ENCODE measurements at places on chromosomes 3 and 15.

GRCh38 chr3:124248471-124249028 is 256.6 kb upstream of the ROPN1 start:
- no peak for DNase-seq

DNA sequence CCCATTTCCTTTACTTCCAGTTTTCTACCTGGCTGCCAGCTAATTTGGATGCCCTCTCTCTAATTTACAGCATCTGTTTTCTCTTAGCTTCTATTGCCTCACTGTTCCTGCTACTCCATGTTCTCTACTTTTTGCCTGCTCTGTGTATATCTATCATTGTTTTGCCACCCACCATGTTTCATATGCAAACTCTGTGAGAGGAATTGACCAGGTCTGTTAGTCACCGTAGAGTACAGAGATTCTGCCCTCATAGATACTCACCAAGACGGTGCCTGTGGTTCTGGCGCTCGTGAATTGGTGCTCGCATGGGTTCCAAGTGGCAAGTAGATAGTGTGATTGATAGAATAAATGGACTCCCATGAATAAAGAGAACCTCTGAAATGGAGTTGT is 288.8 kb downstream of the CNTN6 start:
- no peak for DNase-seq

DNA sequence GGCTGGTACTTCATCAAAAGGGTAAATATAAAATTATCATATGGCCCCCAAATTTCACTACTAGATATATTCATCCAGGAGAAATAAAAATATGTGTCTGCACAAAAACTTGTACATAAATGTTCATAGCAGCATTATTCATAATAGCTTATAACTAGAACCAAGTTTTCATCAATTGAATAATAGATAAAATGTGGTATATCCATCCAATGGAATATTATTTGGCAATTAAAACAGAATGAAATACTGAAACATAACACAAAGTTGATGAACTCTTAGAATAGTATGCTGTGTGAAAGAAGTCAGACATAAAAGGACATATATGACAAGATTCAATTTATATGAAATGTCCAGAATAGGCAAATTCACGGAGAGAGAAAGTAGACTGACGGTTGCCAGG is 389.3 kb upstream of the ADAMTS9 start:
- no peak for DNase-seq

GRCh38 chr3:111675846-111676210 is 80.7 kb upstream of the ZBED2 start:
- DNase-seq, result no peak

DNA sequence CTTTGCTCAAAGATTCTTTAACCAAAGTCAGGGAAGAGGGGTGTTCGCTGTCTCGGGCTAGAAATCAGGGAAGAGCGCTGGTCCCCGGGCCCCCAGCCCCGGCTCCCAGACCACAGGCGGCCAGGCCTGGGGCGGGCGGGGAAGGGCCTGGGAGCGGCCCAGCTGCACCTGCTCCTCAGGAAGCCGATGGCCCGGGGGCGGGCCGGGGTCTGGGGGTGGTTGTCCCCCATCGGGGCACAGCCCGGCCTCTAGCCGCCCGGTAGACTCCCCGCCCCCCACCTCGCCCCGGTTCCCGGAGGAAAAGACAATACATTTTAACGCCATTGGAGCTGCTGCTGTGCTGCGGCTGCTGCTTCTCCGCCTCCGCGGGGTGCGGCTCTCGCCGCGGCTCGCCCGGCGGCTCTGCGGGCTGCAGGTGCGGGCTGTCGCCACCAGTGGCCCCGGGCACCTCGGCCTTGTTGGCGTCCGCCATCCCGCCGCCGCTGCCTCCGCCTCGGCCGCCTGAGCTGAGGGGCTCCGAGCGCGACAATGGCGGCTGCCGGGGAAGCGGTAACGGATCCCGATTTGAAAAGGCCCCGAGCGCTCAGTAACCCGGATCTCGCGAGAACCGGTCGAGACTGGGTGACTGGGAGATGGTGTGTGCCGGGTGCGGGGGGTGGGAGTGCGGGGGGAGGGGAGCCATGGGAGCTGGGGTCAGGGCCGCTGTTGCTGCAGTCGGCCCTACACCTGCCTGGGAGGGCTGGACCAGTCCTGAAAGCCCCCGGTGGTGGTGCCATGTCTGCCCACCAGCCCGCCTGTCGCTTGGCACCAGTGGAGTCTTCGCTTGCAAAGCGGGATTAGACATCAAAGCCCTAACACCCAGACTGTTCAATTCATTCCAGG is at the start of gene MYEF2:
TSS of gene MYEF2 (minus strand) at position 530 of the 882 bp plus-strand sequence. CDS start at position 472, 58 bp downstream.
- peak; percentile 85 for DNase-seq

DNA sequence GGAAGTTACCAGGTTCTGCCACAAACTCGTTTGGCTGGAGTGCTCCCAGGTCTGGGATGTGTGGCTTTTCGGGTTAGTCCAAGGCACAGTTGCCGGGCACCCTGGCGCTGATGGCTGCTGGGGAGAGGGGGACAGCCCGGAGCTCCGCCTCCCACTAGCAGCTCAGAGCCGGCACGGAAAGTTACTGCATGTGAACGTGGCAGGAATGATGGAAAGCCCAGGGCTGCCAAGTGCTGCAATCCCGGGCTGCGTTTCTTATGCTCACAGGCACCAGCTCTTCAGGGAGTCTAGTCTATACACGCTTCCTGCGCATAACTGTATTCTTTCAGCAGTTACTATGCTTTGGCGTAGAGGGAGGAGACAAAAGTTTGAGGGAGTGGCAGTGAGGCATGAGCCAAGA is 141.8 kb upstream of the ICE2 start:
- no peak for DNase-seq

- DNase-seq, result no peak
Observed at GRCh38 chr3:123331651-123332050, 117.2 kb downstream of the ADCY5 start.

- peak; percentile 68 for DNase-seq
Observed at GRCh38 chr15:96053031-96053780, 277.3 kb upstream of the NR2F2 start.

GRCh38 chr3:3560591-3561311 is 238.5 kb upstream of the LRRN1 start:
- DNase-seq, result no peak

DNA sequence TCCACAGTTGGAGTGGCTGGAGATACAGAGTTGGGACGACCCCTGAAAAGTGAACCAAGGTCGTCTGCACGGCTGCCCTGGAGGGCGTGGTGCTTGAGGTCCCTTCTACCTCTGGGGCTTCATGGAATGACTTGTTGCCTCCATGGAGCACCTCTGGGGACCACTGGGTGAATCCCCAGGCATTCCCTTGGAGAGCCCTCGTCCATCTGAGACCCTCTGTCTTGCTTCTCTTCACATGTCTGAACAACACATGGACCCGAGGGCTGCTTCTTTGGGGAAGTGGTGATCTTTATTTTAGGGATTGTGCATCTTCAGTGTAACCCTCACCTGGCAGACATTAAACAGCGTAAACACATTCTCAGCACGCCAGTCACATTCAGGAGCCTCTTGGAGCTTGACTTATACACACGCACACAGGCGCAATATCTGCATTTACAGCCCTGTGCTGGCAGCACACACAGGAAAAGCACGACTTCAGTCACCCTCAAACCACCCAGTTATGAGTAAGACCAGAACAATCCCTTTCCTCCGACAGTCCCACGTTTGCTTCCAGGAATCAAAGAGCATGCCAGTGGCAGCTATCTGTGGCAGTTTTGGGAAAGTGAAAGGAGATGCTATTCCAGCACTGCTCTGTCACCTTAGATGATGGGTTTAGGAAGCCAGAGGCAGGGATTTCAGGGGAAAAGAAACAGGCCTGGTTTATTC is 12.6 kb downstream of the FAM107A start:
- no peak for DNase-seq

- DNase-seq, result no peak
Observed at GRCh38 chr15:98764291-98764690, 116.0 kb downstream of the IGF1R start.

DNA sequence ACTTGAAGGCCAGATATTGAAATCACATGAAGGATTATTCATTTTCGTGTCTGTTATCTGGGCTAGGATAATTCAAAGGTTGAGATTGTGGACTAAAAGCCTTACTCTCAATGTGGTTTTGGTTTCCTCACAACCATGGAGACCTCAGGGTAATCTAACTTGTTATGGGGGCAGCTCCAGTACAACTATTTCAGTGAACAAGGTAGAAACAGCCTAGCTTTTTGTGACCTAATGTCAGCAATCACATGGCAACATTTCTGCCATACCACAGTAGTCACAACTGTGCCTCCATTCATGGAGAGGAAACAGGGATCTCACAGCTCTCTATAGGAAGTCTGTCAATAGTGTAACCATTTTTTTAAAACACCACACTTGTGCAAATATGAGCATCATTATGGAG is 62.4 kb upstream of the RARB start:
- no peak for DNase-seq

- DNase-seq, result peak; percentile 38
Observed at GRCh38 chr3:132730891-132731580, 8.8 kb upstream of the NPHP3 start.

GRCh38 chr3:108554229-108554628 is 35.0 kb downstream of the CIP2A start:
- DNase-seq, result no peak

GRCh38 chr15:74337146-74337545 is 30.3 kb downstream of the CYP11A1 start:
- DNase-seq, result no peak

DNA sequence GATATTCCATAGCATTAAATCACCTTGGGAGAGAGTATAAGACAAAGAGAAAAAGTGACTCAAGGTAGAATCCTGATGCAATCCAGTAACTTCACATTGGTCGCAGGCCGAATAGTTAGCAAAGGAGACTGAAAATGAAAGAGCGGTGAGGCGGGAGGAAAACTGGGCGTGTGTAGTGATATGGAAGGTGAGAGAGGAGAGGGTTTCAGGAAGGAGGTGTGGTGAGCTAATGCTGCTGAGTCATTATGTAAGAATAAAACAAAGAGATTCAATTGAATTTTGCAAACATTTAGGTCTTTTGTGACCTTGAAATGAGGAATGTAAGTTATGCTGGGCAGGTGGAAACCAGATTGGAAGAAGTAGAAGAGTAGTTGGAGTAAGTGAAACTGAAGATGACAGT is 235.3 kb downstream of the C3orf38 start:
- no peak for DNase-seq

DNA sequence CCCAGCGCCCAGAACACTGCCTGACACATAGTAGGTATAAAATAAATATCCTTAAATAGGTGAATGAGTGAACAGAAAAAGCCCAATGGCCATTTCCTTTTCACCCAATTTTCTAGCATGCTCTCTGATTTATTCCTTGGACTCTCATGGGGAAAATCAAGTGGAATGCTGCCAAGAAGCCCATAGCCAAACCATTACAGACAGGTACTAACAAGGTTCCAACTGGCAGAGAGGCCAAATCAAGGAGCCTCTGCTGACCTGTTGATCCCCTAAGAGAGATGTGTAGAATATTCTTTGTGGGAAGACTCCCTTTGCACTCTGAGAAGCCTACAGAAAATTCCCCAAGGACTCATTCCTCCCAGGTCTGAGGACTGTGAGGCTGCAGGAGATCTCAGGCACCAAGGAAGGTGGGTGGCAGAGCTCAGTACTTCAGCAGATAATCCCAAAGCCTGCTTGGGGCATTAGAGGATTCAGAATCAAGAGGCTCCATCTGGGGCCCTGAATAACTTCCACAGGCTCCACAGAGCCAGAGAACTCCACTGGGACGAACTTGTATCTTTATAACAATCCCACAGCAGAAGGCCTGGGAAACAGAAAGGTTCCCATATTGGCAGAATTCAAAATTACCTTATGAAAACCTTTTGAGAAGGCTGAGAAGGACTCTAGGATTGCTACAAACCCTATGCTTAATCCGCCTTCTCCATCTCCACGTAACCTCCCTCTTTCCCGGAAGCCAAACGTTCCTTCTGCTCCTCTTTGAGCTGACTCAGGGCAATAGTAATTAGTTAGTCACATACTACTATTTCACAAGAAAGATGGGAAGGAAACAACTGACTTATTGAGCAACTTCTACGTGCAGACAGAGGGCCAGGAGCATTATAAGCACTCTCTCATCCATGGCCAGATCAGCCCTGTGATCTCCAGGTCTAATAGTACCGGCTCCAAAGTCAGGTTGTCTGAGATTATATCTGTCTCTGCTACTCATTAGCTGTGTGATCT is 34.5 kb downstream of the PRICKLE2 start:
- DNase-seq, result no peak

- DNase-seq, result no peak
Observed at GRCh38 chr3:169923831-169924230, 12.5 kb downstream of the SAMD7 start.

DNA sequence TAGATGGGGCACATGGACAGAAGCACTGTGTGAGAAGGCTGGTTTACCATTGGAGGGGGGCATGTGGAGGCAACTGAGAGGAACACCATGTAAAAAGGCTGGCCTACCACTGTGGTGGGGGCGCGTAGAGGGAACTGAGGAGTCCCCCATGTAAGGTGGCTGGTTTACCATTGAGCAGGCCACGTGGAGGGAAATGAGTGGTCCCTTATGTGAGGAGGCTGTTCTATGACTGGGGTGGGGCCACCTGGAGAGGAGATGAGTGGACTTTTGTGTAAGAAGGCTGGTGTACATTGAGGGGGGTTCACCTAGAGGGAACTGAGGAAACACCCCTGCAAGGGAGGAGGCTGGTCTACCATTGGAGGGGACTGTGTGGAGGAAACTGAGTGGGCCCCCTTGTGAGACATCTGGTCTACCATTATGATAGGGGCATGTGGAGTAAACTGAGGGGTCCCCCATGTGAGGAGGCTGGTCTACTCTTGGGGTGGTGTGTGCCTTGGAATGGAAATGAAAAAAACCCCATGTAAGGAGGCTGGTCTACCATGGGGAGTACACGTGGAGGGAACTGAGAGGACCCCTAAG is 156.9 kb downstream of the FBLN2 start:
- no peak for DNase-seq

GRCh38 chr3:110077093-110077492 is 739.7 kb upstream of the DPPA4 start:
- no peak for DNase-seq
